ENCODE measurements at places on chromosomes 7 and 10.

- no peak for DNase-seq
These were observed 18.6 kb upstream of the SDK1 start for GRCh38 chr7:3282457-3282856.

DNA sequence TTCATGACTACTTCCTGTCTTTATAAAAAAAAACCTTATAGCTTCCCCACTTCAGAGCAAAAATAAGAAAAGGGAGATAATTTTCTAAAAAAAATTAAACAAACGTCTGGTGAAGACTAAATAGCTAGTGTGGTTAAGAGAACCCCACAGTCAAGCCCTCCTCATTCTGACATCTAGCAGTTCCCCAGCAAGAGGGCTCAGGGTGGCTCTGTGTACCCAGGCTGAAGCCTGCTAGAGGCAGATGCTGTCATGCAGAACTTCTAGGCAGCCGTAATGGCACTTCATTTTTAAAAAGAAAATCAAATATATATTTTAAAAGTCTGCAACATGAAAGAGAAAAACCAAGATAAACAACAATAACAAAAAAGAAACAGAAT is 223.1 kb upstream of the KLF14 start:
- no peak for DNase-seq

DNA sequence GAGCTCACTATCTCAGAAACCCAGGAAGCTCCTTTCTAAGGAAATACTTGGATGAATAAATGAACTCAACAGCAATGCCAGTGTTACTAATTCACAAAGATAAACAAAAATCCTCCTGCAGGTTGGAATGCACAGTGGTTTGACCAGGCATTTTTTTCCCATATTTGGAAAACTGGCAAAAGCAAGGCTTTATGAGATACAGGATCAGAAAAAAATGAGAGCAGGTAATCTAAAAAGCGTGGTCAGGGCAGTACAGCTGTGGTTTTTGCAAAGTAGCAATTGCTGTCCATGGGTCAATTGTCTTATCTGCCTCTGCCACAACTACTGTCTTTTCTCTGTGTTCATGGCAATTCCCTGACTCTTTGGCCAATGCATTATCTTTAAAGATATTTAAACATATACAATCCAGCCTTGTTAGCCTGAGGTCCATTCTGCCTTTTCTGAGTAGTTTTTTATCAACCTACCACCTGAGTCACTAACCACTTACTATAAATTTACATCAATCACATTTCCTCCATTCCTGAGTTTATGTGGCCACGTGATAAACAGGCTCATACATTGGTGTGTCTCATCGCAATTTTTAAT is 564.5 kb upstream of the IGFBP3 start:
- no peak for DNase-seq

- DNase-seq, result no peak
These were observed 11.0 kb downstream of the SVIL start for GRCh38 chr10:29623797-29624196.

- DNase-seq, result no peak
These were observed 103.9 kb upstream of the LRRC4 start for GRCh38 chr7:128135159-128135514.

DNA sequence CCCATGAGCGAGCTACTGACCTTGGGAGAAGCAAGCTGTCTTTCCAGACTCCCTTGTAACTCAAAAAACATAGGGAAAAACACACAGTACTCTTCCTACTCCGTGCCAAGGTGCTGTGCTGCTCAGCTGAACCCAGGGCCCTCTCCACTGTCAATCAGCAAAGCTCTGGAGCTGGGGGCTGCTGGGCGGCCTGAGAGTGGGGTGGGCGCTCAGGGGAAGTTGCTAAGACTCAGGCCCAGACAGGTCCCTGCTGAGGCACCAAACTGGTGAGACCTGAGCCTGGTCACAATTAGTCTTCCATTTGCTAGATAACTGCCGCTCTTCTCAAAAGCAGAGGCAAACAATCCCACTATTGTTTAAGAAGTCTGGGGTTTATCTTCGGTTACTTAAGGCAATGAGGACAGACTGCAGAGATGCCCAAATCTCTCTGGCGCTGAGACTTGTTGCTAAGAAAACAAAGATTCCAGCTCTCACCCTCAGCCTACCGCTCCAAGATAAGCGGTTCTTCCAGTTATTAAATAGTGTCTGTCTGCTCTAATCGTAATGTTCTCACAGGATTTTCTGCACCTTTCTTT is 22.0 kb downstream of the STEAP1B start:
- no peak for DNase-seq

GRCh38 chr7:158469396-158470051 is 118.1 kb downstream of the PTPRN2 start:
- DNase-seq, result no peak

- peak; percentile 55 for DNase-seq
These were observed 1256.8 kb upstream of the SORCS1 start for GRCh38 chr10:108421266-108421665.

- no peak for DNase-seq
These were observed 153.5 kb upstream of the PDE1C start for GRCh38 chr7:32223721-32224120.

GRCh38 chr10:23718946-23719345 is 280.1 kb downstream of the OTUD1 start:
- DNase-seq, result no peak

DNA sequence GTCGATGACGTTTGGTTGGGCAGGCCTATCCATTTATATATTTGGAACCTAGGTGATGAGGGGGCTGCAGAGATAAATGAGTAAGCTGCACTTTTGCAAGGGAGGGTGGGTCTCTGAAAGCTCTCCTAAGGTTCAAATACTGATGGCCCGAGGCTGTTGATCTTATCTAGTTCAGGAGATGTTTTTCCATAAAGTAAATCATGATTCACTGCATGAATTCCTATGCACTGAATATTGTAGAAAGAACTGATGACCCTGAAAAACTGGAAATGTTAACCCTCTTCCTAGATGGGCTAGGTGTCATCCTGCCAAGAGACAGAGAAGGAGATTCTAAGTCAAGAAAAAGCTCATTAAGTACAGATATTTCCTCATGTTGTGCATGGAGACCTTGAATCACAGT is 459.9 kb downstream of the PLXNA4 start:
- DNase-seq, result no peak

DNA sequence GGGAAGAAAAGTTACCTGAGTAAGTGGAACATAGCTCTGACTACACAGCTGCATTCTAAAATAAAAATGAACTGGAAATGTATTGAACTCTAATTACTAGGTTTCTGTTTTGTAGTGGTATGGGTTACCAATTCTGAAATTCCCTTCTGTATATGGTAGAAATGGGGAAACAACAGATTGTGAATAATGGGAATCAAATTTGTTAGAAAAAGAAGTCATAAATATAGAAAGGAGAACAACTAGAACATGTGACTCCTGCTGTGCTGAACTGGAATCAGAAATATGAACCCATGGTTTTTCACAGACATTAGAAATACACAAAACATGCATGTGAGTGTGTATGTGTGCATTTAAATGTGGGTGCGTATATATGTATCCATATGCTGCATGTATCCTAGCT is 27.0 kb downstream of the MCMBP start:
- DNase-seq, result no peak

DNA sequence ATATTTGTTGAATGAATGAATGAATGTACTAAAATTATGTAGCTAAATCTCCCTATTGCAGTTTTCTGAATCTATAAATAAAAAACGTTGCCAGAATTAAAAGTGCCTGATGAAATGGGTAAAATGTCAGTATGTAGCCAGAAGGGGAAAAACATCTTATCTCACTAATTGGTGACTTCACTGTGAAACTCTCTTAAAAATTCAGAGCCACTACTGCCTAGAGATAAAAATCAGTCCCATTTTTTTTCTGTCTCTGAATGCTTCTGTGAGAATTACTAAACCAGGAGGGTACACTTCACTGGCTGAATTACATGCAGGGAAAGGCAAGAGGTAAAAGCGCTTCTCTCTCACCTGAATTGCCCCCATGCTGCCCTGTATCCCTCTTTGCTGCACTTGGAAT is 69.6 kb upstream of the HPS1 start:
- DNase-seq, result no peak

- DNase-seq, result no peak
These were observed 89.8 kb upstream of the PRPS1L1 start for GRCh38 chr7:18117482-18117881.

GRCh38 chr10:91521439-91521838 is 111.3 kb downstream of the HECTD2 start:
- peak; percentile 33 for DNase-seq

GRCh38 chr7:133805426-133805825 is 321.7 kb upstream of the LRGUK start:
- no peak for DNase-seq

DNA sequence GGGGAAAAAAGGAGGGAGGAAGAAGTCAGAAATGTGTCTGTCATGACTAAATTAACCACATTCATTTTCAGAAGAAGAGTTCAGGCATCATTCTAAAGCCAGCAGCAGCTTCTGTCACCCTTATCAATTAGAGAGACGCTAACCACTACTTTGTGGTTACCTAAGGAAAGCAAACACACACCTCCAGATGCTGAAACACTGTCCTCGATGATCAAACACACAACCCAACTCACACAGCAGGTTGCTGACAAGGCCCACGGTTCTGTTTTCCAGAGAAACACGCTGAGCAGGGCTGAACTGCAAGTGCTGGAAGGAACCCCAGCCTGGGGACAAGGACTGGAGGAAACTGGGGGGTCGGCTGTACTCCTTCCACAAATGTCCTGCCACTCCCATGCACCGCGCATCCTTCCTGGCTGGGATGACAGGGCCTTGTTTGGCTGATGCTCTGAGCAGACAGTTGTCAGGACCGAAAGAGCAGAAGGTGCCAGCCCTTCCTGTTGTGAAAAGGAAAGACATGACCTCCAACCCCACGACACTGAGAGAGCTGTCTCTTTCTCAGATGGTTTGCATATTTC is 36.6 kb downstream of the PRKCQ start:
- DNase-seq, result no peak

GRCh38 chr10:44828508-44829142 is 82.5 kb upstream of the TMEM72 start:
- no peak for DNase-seq

GRCh38 chr7:47782022-47782421 is 166.2 kb downstream of the PKD1L1 start:
- DNase-seq, result no peak

DNA sequence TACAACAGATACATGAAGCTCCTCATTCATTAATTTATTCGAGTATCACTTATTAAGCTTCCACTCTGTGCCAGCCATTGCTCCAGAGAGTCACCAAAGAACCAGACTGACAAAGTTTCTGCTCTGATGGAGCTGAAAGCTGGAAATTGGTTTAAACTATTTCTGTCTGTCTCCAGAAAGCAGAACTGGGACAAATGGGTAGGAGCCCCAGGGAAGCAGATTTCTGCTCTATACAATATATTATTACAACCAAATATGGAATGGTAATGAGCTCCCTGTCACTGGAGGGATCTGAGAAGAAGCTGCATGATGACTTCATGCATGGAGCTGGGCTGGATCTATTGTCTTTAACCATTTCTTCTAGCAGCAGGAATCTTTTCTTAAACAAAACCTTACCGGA is 165.4 kb upstream of the ADO start:
- DNase-seq, result no peak

- DNase-seq, result no peak
These were observed 618.5 kb downstream of the INHBA start for GRCh38 chr7:41084381-41084780.

DNA sequence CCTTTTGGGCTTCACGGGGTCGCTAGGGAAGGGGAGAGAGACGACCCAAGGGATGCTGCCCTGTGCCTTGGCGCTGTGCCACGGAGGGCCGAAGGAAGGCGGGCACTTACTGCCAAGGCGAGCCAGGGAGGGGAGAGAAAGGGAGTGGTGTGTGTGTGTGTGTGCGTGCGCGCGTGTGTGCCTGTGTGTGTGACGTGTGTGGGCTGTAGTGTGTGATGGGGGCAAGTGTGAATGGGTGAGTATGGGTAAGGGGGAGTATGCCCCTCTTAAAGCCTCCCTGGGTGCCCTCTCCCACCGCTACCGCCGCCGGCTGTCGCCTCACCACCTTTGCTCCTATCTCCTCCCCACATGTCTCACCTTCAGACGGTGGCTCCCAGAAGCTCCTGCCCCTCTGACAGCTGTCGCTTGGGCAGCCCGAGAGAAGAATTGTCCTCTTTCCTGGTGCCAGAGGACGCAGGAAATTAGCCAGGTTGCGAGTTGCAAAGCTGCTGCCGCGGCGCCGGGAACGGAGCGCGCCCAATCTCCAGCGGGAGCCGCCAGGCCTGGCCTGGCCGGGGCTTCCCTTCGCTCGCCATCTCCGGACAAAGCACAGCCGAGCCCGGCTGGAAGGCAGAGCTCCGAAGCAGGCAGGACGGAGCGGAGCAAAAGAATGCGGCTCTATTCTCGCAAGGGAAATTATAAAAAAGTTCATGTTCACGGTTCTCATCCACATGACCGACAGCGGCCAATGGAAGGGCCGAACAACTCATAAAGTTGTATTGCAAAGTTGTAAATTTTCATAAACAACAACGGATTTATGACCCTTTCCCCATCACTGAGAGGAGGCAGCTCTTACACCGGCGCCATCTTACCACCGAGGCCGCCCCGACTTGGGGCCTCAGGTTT is at the start of gene HOXA3:
Gene HOXA3 (minus strand): TSS at position 653 of the 885 bp plus-strand sequence. CDS start 41,943 bp downstream, outside the sequence.
- no peak for DNase-seq

DNA sequence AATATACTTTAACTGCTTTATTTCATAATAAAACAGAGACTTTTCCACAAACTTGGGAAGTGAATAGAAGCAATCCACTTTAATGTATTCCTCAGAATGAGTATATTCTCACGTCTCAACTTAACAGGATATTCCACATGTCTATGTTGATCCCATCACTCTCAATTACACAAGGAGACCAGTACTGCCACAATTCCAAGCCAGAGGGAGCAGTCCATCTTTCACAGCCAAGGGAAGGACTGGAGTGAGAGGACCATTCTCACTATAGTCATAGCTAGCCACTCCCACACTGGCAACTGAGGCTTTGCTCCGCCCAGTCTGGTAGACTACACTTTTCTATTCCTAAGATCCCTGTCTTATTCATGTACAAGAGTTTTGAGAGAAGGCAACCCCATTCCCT is 553.9 kb downstream of the CNTNAP2 start:
- no peak for DNase-seq

DNA sequence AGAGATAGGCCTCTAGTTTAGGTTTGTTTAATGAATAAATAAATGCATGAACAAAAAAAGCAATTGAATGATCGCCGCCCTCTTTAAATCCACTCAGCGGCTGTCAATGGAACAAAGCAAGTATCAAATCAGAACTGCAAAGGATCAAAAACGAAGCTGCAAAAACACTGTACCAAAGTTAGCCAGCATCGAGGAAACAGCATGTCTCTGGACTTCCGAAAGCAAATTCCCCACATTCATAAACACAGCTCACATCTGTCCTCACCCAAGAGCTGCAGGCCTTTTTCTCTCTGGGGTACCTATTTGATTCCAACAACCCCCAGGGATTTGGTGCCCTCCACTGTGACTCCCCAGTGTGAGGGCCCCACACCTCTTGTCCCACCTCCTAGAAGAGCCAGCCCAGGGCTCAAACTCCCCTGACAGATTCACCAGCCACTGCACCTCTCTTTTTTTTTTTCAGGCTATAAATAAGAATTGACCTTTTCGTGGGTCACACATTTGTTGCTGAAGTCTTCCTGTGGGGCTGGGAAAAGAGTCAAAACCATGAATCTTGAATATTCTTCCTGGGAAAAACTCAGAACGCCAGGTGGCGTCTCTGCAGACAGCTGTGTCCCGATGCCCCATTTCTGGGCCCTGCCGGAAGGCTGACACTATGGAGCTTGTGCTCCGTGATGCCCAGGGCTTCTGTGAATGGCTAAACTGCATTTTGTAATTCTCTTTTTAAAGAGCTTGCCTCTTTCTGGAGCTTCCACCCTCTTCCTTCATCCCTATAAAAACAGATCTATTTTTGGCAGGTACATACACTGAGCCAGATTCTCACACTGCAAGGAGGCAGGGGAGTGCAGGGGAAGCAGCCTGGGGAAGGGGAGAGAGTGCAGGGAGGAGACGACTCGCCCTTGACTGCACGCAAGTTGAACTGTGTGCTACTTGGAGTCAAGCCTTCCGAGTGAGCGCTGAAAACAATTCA is 51.7 kb downstream of the HSPA12A start:
- no peak for DNase-seq
